Stimulated activated naive CD4-positive, alpha-beta T cell (primary cell): ENCODE measurements at places on chromosomes 11 and 22.

DNA sequence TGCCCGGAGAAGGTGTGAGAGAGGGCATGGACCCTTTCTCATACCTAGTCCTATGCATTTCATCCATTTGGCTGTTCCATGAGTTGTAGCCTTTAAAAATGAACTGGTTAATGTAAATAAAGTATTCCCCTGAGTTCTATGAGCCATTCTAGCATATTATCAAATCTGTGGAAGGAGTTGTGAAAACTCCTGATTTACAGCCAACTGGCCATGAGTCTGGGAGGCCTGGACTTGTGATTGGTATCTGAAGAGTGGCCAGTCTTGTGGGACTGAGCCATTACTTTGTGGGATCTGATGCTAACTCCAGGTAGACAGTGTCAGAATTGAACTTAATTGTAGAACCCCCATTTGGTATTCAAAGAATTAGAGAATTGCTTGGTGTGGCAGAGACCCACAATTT lies 48.4 kb downstream of the FAM118A start:
- DNase-seq = no peak

- no peak for DNase-seq
These were observed 30.9 kb downstream of the PPM1F start for GRCh38 chr22:21921729-21922128.

DNA sequence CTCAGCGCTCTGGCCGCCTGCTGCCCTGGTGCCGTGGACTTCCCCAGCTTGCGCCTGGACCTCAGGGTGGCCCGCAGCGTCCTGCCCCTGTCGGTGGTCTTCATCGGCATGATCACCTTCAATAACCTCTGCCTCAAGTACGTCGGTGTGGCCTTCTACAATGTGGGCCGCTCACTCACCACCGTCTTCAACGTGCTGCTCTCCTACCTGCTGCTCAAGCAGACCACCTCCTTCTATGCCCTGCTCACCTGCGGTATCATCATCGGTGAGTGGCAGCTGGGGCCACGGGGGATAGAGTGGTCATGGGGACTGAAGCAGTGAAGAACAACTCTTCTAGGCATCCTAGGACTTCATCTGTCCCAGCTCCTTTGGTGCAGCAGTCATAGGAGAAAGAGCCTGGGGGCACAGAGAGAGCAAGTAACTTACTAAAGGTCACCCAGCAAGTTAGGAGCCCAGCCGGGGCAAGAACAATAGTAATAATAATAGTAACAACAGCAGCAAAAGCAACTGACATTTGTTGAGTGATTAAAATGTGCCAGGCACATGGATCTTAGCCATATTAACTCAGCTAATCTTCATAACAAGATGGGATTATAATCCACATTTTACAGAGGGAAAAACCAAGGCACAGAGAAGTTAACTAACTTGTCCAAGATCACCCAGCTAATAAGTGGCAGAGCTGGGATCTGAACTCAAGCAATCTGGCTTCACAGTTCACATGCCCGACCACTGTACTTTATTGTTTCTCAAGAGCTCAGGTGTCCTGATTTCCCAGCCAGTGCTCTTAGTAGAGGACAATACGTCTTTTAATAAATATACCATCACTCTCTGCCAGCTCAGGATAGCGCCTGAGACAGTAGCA lies 1.4 kb downstream of the SLC35C1 start:
- DNase-seq = no peak

DNA sequence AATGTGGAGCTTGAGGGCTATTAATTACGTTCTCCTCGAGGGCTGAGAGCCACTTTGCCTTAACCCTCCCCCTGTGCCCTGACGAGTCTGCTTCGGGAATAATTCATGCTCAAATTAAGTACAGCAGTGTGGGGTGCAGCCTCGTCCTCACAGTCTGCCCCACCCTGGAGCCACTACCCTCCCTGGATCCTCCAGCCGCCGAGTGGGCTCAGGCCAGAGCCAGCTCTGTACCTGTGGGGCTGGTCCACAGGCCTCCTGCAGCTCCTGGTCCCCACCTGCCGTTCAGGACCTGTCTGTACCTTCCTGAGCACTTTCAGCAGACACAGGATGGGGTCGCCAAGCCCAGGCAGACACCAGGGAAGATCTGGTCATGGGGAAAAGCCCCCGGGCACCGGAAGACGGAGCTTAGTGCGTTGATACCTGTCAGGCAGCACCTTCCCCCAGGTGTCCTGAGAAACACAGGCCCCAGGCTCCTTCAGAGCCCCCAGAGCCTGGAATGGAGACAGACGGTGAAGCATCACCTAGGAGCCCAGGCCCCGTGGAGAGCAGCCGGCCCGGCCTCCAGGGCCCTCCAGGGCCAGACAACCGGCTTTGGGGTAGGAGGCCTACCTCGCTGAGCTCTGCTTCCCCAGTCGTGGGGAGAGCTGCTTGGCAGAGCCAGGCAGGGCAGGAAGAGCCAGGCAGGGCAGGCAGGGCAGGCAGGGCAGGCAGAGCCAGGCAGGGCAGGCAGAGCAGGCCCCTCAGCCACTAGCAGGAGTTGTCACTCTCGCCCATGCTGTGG lies 9.7 kb downstream of the TSPAN32 start:
- DNase-seq = no peak

- DNase-seq = no peak
These were observed 239.8 kb upstream of the ARHGAP20 start for GRCh38 chr11:110951950-110952503.
